ENCODE measurements at places on chromosomes 16 and 17. TPM values are rescaled to one million over a fixed set of nuclear protein-coding genes. Genes with fewer than 3 reads are reported as not detected.

The VAT1L gene
- total RNA-seq, result 19.3 TPM

DNA sequence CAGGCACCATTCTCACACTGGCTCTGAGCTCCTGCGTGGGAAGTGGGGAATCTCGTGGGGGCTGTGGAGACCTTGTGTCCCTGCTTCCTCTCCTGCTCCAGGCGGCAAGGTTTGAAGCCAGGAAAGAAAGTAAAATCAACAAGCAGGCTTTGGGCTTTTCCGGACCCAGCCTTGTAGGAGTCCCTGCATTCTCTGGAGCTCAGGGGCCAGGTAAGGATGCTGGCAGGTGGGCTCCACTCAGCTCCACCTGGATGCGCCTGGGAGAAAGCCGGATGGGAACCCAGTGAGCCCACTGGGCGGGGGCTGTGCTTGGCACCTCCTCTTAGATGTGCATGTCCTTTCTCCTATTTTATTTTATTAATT lies 362.5 kb downstream of the SEC14L1 start:
- no peak for DNase-seq

The TEKT1 gene
- total RNA-seq, result 3.2 TPM

The ACSM2A gene
- not detected for total RNA-seq

- DNase-seq, result no peak
Measured at GRCh38 chr17:6551356-6551755, 5.0 kb downstream of the PITPNM3 start.

DNA sequence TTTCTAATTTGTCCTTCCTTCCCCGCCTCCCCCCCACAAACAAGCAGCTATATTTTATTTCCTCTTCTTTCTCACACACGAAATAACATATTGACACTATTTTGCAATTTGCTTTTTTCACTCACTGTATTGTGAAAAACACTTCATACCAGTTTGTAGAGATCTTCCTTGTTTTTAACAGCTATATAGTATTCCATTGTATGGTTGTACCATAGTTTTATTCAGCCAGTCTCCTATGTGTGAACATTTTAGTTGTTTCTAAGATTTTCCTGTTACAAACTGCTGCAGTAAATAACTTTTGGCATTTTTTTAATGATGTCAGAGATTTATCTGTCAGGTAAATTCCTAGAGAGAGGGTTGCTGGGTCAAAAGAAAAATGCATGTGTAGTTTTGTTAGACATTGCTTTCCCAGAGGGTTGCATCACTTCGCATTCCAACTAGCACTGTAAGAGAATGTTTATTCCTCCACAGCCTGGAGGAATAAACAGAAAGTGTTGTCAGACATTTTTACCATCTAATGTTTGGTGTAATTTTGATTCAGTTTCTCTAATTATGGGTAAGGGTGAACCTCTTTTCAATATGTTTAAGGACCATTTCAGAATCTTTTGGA lies 101.2 kb downstream of the MRTFB start:
- DNase-seq, result no peak

The EIF5A gene
- 81.6 TPM for total RNA-seq

The PRSS22 gene
- total RNA-seq, result not detected

DNA sequence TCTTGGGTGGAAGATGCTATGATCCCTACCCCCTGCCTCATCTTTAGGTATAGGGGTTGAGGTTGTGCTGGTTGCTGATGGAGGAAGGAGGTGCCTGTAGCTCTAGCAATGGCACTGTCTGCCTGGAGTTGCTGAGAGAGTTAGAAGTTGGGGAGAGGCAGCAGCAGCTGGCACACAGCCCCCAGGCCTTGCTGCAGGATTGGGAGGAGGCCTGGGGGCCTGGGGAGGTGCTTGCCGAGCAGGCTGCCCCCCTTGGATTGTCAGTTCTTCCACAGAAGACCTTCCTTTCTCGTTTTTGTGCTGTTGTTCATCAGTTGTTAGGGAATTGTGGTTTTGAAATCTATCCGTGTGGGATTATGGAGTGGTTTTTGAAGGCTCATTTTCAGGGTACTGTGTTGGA lies 52.9 kb downstream of the SEC14L1 start:
- no peak for DNase-seq

DNA sequence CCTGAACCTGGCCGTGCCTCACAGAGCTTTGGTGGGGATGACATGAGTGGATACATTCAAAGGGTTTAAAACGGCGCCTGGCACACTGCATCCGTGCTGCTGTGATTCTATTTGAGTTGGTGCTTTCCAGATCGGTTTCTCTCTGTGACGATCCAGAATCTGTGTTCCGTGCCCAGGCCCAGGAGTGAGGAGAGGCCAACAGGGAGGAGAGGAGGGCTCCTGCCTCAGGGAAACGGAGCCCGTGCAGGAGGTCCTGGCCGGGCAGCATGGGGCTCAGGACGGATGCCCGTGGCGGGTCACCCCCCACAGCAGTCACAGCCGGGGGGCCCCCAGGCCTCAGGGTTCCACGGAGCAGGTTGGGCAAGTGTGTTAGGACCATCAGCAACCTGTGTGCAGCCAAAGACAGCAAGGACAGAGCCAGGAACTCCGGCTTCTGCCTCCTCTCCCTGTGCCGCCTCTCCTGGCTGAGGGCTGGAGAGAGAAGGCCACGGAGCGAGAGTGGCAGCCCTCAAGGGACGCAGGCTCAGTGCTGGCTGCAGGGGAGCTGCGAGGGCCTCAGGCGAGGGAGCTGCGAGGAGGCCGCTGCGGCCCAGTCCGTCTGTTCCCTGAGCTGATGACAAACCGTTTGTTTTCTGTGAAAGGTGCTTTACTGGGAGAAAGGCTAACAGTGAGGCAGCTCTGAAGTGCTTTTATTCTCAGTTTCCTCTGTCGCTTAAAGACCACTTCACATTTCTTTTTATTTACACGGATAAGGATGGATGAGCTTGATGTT lies 99.3 kb downstream of the METRNL start:
- DNase-seq, result no peak

DNA sequence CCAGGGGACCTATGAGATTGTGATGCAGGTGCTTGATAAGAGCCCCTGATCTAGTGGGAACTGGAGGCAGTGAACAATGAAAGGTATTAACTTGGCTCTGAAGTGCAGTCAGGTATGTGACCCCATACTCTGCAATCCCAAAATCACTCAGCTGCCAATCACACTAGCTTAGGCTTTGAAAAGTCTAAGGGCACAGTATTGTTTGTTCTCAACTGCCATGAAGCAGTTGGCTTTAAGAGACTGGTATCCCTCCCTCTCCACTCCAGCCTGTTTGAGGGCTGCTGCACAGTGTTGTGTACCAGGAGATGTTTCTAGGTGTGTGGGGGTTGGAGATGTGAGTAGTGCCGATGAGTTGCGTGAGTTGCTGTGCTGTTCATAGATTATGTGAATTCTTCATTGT lies 2.4 kb downstream of the YPEL2 start:
- DNase-seq, result no peak

GRCh38 chr16:80851831-80852230 lies 47.4 kb upstream of the CDYL2 start:
- DNase-seq, result no peak

DNA sequence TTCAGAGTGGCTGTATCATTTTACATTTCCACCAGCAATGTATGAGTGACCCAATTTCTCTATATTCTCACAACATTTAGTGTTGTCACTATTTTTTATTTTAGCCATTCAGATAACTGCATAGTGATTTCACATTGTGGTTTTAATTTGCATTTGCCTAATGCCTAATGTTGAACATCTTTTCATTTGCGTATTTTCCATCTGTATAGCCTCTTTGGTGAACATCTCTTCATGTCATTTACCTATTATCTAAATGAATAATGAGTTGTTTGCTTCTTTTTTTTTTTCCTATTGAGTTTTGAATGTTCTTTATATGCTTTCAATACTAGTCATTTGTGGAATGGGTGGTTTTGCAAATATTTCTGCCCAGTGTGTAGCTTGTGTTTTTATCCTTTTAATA lies 120.9 kb upstream of the CPHXL start:
- no peak for DNase-seq

- DNase-seq, result no peak
Measured at GRCh38 chr16:53864819-53865493, 161.0 kb downstream of the FTO start.

The KRTAP2-2 gene
- not detected for total RNA-seq

The COA3 gene
- total RNA-seq, result 60.6 TPM

The SLC12A3 gene
- not detected for total RNA-seq

The TNK1 gene
- 0.36 TPM for total RNA-seq

DNA sequence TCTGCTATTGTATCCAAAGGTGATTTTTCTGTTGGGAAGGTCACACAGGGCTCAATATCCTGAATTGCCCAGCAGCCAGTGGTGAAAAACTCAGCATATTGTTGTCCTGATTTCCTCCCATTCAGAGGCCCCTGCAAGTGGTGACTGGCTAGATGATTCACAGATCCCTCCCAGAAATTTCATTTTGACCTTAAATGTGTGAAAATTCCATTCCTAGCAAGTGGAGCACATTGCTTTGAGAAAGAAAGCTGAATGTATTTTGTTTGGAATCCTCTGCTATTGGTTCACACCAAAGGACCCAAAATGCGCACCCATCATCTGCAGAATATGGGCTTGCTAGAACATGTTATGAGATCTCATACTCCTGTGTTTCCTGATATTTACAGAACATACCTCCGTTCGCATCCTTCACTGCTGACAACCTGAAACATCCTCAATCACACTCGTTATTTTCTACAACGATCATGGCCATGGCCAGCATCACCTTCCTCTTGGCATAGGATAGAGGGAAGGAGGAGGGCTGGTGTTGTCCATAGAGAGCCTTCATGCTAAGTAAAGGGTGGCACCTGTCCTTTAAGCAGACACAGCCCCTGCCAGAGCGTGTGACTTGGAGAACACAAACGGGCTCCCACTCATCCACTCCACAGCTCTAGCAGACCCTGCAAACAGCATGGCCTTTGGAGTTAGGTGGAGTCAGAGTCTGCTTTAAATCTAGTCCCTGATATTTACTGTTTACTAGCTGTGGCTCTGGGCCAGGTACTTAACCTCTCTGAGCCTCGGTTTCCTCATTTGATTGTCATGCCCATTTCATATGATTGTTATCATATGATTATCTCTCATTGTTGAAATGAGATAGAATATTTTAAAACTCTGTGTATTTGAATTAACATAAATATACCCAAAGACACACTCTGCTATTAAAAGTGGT lies 30.4 kb upstream of the NFAT5 start:
- no peak for DNase-seq

- DNase-seq, result no peak
Measured at GRCh38 chr17:77361986-77362620, 221.3 kb downstream of the SEC14L1 start.

The CD300H gene
- total RNA-seq, result not detected

The MSI2 gene
- total RNA-seq, result 148 TPM

GRCh38 chr17:4766201-4766600 lies 5.5 kb upstream of the TM4SF5 start:
- no peak for DNase-seq

DNA sequence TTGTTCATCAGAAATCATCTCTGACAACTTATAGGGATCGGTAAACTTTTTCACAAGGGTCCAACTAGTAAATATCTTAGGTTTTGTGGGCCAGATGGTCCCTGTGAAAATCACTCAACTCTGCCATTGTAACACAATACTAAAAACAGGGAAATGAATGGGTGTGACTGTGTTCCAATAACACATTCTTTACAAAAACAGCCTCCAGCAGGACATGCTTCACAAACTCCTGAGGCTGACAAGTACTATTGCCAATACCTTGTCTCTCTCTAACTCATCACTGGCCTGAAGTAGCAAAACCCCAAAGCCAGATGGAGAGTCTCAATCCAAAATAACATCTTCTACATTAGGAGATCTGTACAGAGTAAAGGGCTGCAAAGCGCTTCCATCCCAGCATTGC lies 312.3 kb downstream of the TOX3 start:
- DNase-seq, result no peak

DNA sequence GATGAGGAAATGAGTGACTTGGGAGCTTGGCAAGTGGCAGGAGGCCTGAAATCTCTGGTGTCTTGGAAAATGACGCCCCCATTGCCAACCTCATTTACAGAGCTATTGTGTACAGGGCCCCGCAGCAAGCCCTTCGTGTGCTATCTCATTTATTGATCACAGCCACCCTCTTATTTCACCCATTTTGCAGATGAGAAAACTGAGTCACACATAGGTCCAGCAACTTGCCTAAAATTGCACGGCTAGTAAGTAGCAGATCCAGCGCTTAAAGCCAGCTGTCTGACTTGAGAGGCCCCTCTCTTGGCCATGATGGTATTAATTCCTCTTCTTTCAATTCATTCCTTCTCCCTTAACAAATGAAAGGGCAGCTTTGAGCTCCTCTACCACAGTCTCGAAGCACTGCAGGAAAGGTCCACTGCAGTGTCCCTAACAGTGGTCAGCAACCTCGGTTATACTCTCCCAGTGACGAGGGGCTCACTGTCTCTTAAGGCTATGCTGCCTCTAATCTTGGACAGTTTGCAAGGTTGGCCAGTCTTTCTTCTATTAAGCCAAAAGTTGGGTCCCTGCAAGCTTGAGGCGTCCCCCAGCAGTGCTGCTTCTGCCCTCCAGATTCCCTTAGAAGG lies 162.2 kb downstream of the COPRS start:
- no peak for DNase-seq

GRCh38 chr16:58509256-58510096 lies 5.8 kb upstream of the SETD6 start:
- DNase-seq, result no peak

The AHSP gene
- total RNA-seq, result 10.1 TPM

- no peak for DNase-seq
Measured at GRCh38 chr16:81071805-81072204, 5.2 kb downstream of the C16orf46 start.

DNA sequence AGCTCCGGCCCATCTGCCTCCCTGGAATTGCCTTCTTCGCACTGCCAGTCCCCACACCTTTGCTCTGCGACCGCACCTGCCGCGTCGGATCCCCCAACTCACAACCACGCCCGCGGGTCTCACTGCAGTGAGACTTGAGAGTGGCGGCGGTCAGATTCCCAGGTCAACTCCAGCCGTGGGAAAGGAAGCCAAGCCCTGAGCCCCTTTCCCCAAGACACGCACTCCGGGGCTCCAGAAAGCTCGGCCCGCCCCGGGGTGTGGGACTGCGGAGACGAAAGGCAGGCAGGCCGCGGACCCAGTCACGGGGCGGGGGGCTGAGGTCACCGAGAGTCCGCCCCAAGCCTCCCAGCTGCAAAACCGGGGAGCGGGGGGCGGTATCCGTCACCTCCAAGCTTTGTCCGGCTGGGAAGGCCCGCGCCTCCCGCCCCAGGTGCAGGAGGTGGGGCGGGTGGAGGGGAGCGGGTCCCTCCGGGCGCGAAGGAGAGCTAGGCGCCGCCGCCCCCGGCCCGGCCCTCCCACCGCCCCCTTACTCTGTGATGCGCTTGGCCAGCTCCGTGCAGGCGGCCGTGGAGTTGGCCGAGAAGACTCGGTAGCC lies 615 bp downstream of the PRPSAP1 start:
- peak; percentile 9 for DNase-seq

DNA sequence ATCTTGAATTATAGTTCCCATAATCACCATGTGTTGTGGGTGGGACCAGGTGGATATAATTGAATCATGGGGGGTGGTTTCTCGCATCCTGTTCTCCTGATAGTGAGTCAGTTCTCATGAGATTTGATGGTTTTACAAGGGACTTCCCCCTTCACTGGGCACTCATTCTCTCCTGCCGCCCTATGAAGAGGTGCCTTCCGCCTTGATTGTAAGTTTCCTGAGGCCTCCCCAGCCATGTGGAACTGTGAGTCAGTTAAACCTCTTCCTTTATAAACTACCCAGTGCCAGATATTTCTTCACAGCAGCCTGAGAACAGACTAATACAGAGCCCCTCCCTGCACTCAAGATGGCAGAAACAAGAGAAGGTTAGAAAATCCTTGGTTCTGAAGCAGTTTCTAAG lies 26.4 kb downstream of the LDAF1 start:
- no peak for DNase-seq

The NUDT16L1 gene
- 24.0 TPM for total RNA-seq

GRCh38 chr17:51425773-51426172 lies 165.4 kb downstream of the UTP18 start:
- DNase-seq, result peak; percentile 39

The AMDHD2 gene
- 22.3 TPM for total RNA-seq

- no peak for DNase-seq
Measured at GRCh38 chr16:20765732-20766131, 1.9 kb downstream of the ACSM3 start.

The CORO1A gene
- total RNA-seq, result 14.2 TPM

Data from cerebellum (tissue), 4 donors.